ENCODE measurements at places on chromosomes 5 and 9. TPM values are rescaled to one million over a fixed set of nuclear protein-coding genes. Genes with fewer than 3 reads are reported as not detected.

- H3K36me3 ChIP-seq: no peaks in the 10 kb centered on the region
- H3K27me3 ChIP-seq: no peaks in the 10 kb centered on the region
These were observed 186.3 kb downstream of the SGCD start for GRCh38 chr5:156513123-156513815.

GRCh38 chr9:36731068-36731956 is 158.6 kb downstream of the MELK start:
- no peak overlapping the region for H3K4me3 ChIP-seq
- no peaks in the 10 kb centered on the region for H3K4me1 ChIP-seq
- no peak for DNase-seq

The PRRT1B gene
- total RNA-seq: 1.0 TPM

DNA sequence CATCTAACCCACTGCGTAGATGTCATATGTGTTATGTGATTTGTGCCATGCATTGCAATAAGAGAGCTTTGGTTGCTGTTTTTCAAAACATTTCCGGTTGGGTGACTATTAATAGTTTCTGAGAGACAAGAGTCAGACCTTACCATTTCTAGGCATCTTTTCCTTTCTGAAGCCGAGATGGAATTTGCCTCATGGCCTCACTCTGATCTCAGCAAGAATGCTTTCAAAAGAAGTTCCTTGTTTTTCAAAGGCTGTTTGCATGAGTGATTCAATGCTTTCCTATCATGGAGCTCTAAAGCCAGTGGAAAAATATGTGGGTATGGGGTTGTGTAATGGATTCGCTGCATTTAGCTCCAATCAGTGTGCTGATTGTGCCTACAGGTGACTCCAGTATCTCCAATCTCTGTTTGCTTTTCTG is 203.1 kb upstream of the PPP1R2B start:
- no peaks in the 10 kb centered on the region for H3K36me3 ChIP-seq
- DNase-seq: peak; percentile 52
- no peak overlapping the region for H3K27ac ChIP-seq
- no peaks in the 10 kb centered on the region for H3K27me3 ChIP-seq

- DNase-seq: no peak
- H3K27me3 ChIP-seq: no peaks in the 10 kb centered on the region
- peaks cover 7% of the 10 kb centered on the region for H3K36me3 ChIP-seq
- no peaks in the 10 kb centered on the region for H3K4me1 ChIP-seq
These were observed 9.0 kb downstream of the FXN start for GRCh38 chr9:69044240-69045219.

DNA sequence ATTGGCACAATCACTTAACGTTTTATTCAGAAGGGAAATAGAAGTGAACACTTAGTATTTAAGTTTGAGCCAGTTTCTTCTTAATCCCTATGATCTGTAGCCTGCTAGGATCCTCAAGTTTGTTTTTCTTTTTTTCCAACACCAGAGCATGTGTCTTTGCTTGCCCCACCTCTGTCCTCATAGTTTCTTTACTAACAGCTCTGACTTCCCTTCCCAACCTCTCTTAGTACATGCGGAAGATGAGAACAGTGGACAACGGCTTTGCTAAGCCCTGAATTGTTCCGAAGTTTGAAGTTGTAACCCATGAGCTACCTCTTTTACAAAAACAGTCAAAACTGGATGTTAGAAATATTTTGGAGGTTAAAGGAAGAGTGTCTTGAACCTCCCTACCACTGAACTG is 61.7 kb upstream of the TAF11L2 start:
- H3K27ac ChIP-seq: peak overlapping the region; percentile 35
- no peaks in the 10 kb centered on the region for H3K36me3 ChIP-seq
- H3K4me1 ChIP-seq: no peaks in the 10 kb centered on the region
- peak; percentile 42 for DNase-seq

DNA sequence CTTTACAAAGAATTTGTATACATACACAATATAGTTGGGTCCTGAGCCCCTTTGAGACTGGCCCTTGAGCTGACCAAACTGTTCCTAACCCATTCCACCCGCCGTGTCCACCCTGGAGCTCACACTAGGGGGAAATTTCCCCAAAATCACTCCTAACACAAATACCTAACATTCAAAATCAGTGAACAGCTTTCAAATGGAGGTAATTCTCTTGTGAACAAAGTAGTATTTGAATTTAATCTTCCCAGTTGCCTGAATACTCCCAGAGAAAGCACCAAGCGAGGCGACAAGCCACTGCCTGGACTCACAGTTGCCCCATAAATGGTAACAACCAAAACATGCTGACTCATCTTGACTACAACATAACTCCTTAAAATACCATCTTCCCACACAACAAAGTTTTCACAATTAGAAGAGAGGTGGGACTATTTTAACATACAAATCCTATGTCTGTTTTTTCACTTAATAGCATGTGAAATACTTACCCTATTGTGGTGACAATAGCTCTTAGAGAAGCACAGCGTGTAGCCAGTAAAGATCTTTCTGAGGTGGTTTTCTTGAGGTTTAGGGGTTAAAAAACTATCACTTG is 31.7 kb upstream of the SCAMP1 start:
- no peak overlapping the region for H3K27ac ChIP-seq
- no peaks in the 10 kb centered on the region for H3K27me3 ChIP-seq
- H3K4me1 ChIP-seq: no peaks in the 10 kb centered on the region
- no peaks in the 10 kb centered on the region for H3K36me3 ChIP-seq

The NPDC1 gene
- 189 TPM for total RNA-seq

DNA sequence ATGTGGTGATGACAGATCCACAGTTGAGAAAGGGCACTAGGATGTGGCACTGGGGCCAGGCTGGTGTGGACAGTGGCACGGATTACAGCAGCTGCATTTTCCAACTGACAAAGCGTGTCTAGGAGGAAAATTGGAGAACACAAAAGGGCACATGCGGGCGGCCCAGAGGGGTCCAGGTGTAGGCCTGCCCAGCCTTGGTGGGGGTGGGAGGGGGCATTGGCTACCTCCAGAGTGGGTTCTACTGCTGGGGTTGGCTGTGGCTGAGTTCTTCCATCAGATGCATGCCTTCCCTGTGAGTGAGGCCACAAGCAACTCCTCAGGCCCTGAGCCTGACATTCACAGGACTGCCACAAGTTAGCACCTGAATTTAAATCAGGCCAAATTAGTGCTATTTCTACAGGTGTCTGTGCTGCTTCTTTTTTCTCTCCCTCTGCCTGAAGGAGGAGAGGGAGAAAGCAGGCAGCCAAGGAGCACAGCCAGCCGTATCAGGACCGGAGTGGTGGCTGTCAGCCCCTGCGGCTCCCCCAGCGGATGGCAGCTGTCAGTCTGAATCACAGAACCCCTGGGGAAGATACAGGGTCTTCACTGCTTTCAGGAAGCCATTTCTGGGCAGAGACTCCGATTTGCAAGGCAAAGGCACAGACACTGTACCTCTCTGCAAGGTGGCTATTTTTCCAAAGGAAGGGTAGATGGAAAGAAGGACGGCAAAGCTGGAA is 464.2 kb downstream of the SPOCK1 start:
- H3K36me3 ChIP-seq: no peaks in the 10 kb centered on the region
- no peak for DNase-seq
- no peak overlapping the region for H3K4me3 ChIP-seq
- no peaks in the 10 kb centered on the region for H3K27me3 ChIP-seq

DNA sequence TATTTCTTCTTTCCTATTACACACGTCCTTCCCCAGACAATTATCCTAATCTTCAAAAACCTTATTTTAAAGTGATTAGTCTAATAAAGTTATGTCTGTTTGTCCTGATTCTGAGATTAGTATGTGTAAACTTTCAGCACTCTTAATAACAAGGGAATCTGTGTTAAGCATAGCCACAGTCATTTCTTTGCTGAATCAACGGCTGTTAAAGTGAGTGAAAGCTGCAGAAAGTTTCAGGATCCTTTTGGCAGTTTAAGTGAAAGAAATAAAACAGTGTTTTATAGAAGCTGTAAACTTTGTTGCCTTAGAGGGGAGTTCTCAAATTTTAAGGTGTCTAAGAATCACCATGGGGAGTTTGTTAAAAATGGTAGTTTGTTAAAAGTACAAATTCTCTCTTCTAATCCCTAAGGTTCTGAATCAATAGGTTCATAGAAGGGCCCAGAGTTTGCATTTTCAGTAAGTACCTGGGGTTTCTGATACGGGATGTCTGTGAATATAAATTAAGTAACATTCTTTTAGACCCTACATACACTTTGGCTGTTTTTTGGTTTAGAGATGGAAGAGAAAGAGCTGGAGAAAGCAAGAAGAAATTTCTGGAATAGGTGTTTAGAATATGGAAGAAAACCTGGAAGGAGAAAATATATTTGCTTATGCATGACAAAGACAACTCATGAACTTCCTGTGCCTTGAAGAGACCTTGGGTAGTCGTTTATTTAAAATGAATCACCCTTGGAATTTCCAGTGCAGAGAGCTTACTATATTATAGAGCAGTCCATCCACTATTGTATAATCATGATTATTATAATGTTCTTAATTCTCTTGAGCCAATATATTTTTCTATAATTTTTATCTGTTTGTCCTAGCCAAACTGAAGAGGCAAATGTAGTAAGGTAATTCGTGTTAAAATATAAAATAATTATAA is 45.7 kb downstream of the SCAMP1 start:
- H3K4me3 ChIP-seq: no peak overlapping the region
- no peaks in the 10 kb centered on the region for H3K27me3 ChIP-seq
- no peak overlapping the region for H3K27ac ChIP-seq
- no peaks in the 10 kb centered on the region for H3K36me3 ChIP-seq

DNA sequence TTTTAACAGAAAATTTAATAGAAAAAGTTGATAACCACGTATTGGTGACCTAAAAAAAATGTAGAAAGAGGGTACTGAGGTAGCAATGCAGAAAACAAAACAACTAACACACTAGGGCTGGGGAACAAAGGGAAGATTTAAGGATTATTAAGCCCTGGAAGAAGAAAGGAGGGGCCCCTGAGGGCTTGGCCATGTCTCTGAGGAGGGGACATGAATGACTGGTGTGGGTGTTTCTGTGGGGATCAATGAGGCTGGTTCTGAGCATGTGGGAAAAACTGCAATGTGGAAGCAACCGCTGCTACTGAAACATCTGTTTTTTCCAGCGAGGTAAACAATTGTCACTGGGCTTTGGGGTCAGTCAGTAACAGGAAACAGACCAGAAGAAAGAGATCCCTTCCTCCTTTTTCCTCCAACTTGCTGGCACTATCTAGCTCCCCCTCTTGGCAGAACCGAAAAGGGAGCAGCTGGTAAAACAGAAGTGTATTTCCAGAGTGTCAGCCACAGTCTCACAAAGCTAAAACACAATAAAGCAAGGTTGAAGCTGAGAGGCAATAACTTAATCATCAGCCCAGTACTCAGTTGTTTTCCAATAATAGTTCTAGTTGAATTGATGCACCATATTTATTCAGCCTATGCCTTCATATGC is 48.3 kb downstream of the ATPSCKMT start:
- no peaks in the 10 kb centered on the region for H3K36me3 ChIP-seq
- DNase-seq: peak; percentile 15
- H3K27me3 ChIP-seq: no peaks in the 10 kb centered on the region
- no peaks in the 10 kb centered on the region for H3K4me1 ChIP-seq

The MUSK gene
- 0.31 TPM for total RNA-seq

DNA sequence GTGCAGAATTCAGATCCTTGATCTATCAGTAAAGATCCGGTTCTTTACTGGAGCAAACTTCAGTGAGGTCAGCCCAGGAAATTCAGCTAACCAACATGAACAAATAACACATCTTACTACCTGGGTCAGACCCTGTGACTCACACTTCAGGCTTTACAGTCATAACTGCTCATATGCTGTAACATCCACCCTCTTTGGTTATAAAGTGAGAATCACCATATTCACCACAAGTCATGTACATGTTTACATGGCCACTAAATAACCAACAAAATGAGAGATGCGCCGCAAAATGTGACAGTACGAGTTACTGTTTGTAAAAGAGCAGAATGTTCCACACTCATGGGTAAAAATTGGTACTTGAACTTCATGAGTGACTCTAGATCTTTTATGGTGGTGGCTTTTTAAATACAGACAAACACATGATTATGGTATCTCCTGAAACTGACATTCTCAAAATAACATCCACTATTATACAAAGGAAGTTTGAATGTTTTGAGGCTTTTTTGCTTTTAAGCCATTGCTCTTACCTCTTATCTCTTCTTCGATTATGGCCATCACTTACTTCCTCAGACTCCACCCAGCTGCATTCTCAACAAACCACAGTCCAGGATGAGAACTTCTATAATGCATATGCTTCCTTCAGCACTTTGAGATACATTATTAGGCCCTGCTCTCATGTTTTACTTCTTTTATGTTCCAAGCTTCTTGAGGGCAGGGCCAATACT is 516.6 kb downstream of the RAB3C start:
- no peaks in the 10 kb centered on the region for H3K36me3 ChIP-seq
- DNase-seq: no peak
- no peak overlapping the region for H3K4me3 ChIP-seq
- no peaks in the 10 kb centered on the region for H3K4me1 ChIP-seq
- no peak overlapping the region for H3K27ac ChIP-seq
- no peaks in the 10 kb centered on the region for H3K27me3 ChIP-seq

GRCh38 chr9:133397895-133398294 is 19.9 kb downstream of the REXO4 start:
- H3K4me3 ChIP-seq: no peak overlapping the region
- no peak for DNase-seq
- H3K36me3 ChIP-seq: no peaks in the 10 kb centered on the region
- no peaks in the 10 kb centered on the region for H3K27me3 ChIP-seq
- H3K4me1 ChIP-seq: no peaks in the 10 kb centered on the region

GRCh38 chr5:134813827-134814226 is 31.9 kb upstream of the C5orf24 start:
- no peak overlapping the region for H3K4me3 ChIP-seq
- H3K27me3 ChIP-seq: no peaks in the 10 kb centered on the region
- no peak for DNase-seq
- H3K27ac ChIP-seq: no peak overlapping the region
- peaks cover 19% of the 10 kb centered on the region for H3K36me3 ChIP-seq
- no peaks in the 10 kb centered on the region for H3K4me1 ChIP-seq

The KIF24 gene
- total RNA-seq: 2.8 TPM

Data from kidney (tissue), 22 donors.